NCI-H1417 (cell line): ENCODE measurements at places on chromosomes 1 and 21.
A peak's percentile ranks its signal among the peaks of the same experiment; 100 is the strongest.

DNA sequence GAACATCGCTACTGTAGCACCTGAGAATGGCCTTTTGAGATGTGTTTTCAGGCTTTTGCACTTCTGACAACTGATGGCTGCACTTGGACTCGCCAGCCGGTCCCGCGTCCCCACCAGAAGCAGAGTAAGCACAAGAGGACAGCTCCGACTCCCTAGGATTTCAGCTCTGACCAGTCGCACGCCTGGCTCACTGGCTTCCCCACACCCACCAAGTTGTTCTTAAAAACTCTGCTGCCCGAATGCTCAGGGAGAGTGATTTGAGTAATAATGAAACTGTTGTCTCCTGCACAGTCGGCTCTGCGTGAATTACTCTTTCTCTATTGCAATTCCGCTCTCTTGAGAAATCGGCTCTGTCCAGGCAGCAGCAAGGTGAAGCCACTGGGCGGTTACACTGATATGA, 40.2 kb upstream of the NLRP3 start:
- DNase-seq: no peak

- no peak for DNase-seq
Observed at GRCh38 chr1:19533626-19534025, 48.3 kb upstream of the CAPZB start.

GRCh38 chr1:25098717-25099116, 133.6 kb downstream of the SYF2 start:
- DNase-seq: no peak

DNA sequence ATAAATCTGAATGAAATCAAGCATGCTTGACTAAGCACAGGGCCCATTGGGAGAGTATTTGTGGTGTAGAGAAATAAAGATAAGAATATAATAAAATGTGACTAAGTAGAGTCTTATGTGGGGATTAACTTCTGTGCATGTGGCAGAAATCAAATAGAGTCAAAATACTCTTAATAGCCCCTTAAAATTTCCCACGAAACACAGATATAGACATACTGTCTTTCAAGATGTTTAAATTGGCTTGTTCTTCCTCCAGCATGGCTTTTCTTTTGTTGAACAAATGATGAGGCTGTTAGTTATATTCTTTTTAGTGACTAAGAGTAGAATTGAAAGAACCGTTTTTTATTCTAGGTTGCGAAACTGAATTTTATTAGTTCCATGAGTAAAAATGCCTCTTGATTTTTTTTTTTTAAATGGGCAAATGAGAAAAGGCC, 112.3 kb downstream of the RPS6KC1 start:
- no peak for DNase-seq

DNA sequence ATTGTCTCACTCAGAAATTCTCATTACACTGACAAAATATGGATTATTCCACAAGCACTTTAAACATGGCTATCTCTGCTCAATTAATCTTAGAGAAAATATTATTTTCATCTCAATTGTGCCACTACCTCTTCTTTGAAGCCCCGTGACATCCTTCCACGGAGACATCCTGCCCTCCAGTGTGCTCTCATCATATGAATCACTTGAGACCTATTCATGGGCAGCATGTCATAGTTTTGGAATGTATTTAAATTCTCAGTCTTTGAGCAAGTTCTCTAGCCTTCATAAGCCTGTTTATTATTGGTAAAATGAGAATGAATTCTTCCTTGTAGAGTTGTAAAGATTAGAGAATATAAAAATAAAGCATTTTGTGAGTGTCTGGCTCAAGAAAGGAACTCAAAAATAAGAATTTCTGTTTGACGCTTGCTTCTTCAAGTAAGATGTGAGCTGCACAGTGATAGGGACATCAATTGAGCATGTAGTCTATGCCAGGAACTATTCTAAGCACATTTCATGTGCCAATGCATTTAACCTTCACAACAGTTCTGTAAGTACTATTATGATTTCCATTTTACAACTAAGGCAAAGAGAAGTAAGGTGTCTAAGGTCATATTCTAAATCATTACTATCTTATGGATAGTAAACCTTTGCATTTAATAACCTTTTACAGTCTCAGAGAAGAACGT, 557.4 kb upstream of the ZRANB2 start:
- DNase-seq: no peak

DNA sequence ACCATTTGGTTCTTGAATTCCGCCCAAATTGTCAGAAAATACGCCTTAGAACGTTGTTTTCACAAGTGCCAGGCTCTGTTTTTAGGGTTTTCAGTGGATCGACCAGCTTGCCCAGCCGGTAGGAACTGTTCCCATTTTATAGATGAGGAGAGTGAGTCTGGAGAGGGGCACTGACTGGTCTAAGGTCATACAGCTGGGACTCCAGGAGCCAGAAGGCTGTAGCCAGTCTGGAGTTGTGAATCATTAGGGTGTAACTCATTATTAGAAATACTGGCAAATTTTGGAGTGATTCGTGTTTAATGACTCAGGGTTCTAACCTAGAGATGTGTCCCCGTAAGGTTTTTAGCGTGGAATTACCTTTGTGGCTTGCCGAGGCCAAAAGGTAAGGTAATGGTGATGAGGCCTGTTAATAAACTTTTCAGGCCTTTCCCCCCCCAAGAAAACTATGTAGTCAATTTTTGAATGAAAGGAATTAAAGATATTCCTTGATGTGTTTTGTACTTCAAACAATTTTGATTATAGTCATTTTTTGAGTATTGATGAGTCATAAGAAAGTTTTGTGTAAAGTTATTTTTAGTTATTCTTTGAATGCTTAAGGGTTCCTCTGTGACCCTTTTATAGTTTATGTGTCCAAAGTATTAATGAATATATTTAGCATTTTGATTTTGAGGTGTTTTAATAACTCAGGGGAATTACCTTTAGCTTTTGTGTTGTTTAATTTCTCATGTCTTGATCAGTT, 2.1 kb downstream of the DYRK1A start:
- peak; percentile 42 for DNase-seq

DNA sequence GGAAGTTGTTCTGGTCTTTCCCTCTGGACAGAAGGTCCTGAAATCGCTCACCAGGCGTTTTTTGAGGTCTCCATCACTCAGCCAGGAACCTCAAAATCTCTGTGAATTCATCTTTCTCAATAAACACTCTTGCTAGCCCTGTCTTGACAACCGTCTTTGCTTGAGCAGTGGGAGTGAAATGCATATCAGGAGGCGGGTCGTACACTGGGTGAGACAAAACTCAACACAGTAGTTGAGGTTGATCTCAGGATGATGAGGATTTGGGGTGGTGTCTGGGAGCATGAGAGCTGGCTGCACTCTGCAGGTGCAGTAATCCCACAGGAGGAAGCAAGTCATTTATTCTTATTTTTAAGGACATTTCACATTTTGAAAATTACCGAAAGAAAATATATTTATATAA, 1.9 kb downstream of the GPR25 start:
- no peak for DNase-seq

- no peak for DNase-seq
Observed at GRCh38 chr1:223872308-223872901, 26.7 kb upstream of the TP53BP2 start.

GRCh38 chr1:200355801-200356200, 54.0 kb downstream of the ZNF281 start:
- no peak for DNase-seq

DNA sequence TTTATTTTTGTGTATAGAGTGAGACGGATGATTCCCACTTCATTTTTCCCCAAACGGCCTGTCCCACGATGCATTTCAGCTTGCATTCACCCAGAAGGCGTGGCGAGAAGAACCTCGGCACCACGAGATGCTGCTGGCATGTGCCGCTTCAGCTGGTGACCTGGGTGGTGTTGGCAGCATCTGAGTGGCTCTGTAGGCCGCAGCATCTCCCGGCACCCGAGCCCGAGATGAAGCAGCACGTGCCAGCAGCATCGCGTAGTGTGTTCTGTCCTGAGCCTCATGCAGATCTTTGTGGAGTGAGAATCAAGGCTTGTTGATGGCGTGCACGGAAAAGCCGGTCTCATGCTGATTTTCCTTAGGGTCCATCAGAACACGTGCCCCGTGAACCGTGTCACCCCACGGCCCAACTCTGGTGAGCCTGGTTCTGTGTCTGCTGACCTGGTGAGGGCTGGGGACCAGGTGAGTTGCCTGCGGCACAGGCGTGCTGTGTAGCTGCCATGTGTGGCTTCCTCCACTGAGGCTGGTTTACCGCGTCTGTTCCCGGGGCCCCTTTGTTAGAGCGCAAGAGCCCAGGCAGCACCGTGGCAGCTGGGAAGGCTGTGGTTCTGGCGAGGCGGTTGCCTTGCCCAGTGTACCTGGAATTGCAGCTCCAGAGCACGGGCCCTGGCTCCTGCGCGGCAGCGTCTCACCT, 16.7 kb downstream of the SLX9 start:
- no peak for DNase-seq
